ENCODE measurements at places on chromosomes 3 and 15. TPM values are rescaled to one million over a fixed set of nuclear protein-coding genes. Genes with fewer than 3 reads are reported as not detected.

DNA sequence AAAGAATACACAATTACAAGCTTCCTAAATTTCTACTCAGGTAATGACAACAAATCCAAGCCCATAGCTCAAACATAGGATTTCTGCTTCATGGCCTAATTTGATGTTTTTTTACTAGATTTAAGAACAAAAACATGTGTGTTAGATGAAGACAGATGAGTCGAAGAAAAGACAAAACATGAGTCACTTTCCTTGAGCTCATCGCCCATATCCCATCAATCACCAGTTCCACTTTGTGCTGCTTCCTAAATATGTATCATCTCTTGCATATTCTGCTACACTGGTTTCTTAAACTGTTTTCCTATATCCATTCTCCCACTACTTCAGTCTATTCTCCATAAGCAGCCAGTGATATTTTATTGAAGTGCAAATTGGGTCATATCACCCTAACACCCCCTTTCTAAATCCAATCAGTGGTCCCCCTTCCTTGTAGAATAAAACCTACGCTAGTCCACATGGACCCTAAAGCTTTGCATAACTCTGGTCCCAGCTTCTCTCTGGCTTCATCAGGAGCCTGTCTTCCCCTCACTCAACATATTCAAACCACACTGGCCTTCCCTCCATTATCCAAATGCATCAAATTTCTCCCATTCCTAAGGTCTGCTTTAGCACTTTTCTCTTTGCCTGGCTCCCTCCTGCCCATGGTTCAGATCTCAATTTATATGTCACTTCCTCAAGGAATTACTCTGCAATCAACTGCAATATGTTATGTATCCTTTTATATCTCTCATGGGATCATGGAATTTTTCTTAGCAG, 1033.9 kb downstream of the FHIT start:
- no peak for DNase-seq

- no peak for DNase-seq
Observed at GRCh38 chr15:61146091-61146930, 82.8 kb downstream of the RORA start.

DNA sequence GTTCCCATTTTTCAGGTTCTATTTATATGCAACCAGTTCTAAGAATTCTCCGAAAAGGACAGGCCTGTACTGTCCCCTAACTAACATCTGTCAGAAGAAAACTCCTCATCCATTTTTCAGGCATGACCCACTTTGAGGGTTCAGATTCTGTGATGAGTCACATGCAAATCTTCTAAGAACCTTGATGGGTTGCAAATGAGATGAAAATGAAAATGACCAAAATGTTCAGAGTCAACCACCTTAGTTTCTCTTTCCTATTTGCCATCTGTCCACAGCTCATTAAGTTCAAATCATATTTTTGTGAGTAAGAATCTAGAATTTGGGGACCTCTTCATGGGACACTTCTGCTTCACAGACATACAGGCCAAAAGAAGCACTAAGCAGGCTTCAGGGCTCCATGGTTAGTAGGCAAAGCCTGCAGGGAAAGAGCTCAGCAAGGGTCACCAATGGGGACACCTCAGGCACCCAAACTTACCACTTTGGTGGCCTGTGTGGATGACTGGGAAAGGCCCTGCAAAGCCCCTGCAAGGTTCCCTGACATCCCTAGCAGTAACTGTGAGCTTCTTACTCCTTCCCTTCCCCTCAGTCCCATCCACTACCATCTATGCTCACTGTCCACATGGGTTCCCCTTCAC, 122.0 kb downstream of the WDR76 start:
- DNase-seq, result no peak

- DNase-seq, result no peak
Observed at GRCh38 chr3:9976721-9977709, 9.6 kb downstream of the EMC3 start.

- no peak for DNase-seq
Observed at GRCh38 chr3:111605493-111605892, 10.3 kb upstream of the ZBED2 start.

- DNase-seq, result no peak
Observed at GRCh38 chr15:59203657-59204056, 3.0 kb upstream of the LDHAL6B start.

- DNase-seq, result no peak
Observed at GRCh38 chr3:115448851-115449250, 174.5 kb upstream of the GAP43 start.

DNA sequence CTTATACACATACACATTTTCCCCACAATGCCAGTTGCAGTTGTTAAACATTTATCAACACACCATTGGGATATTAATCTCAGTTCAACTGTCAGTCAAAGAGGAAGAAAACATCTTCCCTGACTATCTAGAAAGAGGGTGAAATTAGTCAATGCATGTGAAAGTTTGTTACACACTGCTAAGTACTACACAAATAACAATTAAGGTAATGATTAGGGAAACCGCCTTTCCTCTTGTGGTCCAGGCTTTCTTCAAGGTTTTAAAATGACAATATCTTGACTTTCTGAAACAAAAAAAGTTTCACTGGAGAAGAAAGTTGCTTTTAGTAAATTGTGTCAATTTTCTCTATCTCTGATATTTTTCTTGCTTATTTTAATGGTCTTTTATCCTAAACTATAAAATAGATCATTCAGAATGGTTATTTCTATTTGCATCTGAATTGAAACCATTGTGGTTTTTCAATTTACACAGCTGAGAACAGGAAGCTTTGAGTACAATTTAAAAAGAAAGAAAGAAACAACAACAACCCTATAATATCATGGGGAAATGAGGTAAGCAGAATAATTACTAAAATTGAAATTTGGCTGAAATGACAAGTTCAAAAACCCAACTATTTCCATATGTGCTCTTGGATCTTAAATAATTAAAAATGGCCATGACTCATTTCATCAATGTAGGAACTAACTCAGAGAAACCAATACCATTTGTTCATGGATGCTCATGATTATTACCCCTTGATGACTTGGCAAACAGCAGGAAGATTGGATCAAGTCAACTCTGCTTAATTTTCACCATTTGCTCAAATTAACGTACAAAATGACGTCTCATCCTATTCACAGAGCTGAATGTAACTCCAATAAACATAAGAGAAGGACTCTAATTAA, 31.7 kb downstream of the GPR149 start:
- DNase-seq, result no peak

DNA sequence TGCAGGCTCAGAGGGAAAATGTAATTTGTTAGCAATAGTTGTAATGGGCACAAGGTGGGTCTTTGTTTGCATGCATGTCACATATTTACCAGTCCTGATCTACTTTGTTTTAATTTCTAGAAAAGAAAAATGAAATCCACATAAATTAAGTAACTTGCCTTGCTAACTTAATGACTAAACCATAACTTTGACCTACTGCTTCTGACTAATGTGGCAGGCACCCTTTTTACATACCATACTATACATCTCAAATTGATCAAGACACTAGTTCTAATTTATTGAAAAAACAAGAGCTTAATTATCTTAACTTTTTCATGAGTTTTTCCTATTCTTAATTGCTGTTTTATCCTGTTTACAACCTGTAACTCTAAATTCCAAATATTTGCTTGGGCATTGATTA, 93.2 kb downstream of the ATP11B start:
- DNase-seq, result no peak

DNA sequence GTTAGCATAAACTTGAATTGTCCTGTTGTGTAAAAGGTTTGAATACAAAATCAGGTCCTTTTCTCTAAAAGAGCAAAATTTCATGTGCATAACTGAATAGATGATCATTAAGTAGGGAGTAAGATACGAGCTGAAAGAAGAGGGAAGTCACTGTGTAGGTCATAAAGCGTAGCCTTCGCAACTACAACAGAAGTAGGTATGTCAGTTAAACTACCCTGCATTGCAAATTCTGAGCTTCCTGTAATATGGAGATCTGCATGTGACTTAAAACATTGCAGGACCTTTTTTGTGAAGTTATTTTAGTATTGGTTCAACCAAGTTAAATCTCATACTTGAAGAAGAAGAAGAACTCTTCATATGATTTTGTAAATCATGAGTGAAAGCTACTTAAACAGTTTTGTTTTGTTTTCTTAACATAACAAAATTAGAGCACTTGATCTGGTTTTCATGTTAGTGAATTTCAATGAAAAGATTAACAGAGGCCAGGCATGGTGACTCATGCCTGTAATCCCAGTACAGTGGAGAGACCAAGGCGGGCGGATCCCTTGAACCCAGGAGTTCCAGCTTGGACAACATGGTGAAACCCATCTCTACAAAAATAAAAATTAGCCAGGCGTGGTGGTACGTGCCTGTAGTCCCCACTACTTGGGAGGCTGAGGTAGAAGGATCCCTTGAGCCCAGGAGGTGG, 26.4 kb downstream of the ARMC8 start:
- no peak for DNase-seq

DNA sequence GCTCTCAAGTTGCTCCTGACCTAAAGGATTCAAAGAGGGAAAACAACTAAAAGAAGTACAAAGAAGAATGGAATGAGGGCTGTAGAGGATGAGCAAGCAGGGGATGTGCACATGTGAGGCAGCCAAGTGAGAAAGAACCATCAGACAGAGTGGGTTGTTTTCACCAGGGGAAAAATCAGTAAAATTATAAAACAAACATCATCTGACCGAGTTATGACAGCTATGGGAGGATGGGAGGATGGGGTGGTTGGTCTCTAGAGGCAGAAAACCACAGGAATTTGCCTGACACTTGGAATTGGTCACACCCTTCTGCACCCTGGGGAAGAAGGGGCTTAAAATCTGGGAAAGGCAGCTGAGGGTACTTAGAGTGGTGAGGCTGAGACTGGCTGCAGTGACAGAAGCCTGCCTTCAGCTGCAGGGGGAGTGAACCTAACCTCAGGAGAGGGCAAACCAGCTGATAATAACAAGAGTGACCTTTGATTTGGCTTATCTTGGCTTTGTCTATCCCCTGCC, 10.1 kb downstream of the ARHGAP31 start:
- no peak for DNase-seq

- DNase-seq, result no peak
Observed at GRCh38 chr3:160886421-160886820, 130.4 kb downstream of the PPM1L start.

GRCh38 chr3:48459331-48459730, 12.8 kb downstream of the ATRIP start:
- no peak for DNase-seq

GRCh38 chr3:174089592-174089991, 692.0 kb downstream of the NLGN1 start:
- DNase-seq, result no peak

DNA sequence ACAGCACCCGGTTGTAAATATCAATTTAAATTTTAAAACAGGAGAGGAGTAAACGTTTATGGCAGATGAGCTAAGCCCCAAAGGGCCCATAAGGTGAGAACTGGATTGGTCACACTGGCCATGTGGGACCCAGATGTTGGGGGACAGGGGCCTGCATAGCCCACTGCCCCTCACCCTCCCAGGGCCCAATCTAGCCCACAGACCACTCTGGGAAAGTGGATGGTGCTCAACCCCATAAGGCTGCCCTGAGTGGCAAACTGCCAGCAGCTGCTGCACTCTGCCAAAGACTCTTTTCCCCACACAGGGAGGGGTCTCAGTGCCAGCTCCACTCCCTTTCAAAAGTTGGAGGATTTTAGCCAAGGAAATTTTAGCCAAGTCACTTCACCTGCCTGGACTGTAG, 42.5 kb downstream of the CCDC12 start:
- DNase-seq, result no peak

Gene ERICH6
- 0.27 TPM for total RNA-seq

Gene NISCH
- total RNA-seq, result 210 TPM

Gene PTX3
- total RNA-seq, result 0.51 TPM

Gene RFTN1
- 51.1 TPM for total RNA-seq

Gene SPATA12
- total RNA-seq, result not detected

Gene NLGN1
- not detected for total RNA-seq

Gene SNTN
- not detected for total RNA-seq

Gene FGF12
- not detected for total RNA-seq

Gene HYAL1
- not detected for total RNA-seq

Gene ZNF621
- total RNA-seq, result 26.9 TPM

Gene CHRM5
- total RNA-seq, result not detected

All from naive thymus-derived CD4-positive, alpha-beta T cell (primary cell).